ENCODE measurements at places on chromosomes 5 and 9.

DNA sequence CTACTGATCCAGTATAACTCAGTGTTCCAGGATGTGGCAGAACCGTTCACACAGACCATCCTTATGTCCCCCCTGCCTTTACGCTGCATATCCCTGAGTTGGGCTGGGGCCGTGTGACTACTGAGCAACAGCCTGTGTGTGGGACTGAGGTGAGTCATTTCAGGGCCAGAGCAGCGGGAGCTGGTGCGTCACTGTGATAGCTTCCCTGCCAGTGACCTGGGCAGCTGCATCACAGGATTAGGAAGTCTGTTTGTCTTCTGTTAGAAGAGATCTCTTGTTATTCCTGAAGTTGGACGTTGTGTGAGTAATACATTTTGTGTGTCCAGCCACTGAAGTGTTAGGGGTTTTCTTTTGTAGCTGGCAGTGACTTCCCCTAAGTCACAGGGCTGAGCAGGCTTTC lies 35.6 kb downstream of the TPPP start:
- no peak for DNase-seq

DNA sequence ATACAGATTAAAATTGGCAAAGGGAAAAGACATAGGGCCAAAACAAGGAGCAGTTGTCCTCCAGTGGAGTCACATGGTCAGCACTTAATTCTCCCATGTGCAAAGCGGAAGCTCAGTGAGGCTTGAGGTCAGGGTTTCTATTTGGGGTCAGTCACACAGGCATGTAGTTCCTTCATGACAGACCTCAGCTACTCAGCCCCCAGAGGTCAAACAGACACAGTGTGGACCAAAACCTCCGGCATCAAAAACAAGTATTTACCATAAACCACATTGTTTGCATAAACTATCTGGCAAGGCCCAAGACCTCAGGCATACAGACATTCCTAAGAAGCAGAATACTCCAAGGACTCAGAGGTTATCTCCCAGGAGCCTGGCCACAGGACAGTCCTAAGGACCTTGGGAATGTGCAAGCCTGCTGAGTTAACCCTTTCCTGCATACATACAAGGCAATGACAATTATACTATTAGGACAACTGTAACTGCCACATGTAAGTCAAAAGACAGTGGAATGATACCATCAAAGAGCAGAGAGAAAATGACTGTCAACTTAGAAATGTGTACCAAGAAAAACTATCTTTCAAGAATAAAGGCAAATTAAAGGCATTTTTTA lies 28.7 kb upstream of the FNIP1 start:
- DNase-seq: peak; percentile 16

GRCh38 chr9:6671416-6671815 lies 25.9 kb upstream of the GLDC start:
- no peak for DNase-seq

- DNase-seq: no peak
Measured at GRCh38 chr5:119532637-119533036, 80.3 kb downstream of the HSD17B4 start.

GRCh38 chr9:16445141-16445920 lies 425.1 kb downstream of the BNC2 start:
- no peak for DNase-seq

DNA sequence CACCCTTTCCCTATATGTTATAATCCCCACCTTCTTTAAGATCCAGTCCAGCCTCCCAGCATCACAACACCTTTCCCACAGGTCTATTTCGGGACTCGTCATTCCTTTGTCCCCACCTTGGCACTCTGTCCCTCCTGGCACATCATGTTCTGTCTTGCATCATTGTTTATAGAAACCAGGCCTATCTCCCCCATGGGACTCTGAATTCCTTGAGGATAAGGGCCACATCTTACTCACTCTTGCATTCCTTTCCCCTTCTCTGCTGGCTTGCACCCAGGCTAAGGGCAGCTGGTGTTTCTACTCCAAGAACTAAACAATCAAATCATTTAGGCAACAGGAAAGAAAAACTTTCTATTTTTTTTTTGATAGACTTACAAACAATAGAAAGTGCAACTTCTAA lies 205.7 kb downstream of the AGTPBP1 start:
- DNase-seq: no peak

- DNase-seq: no peak
Measured at GRCh38 chr5:163867738-163868137, 362.3 kb downstream of the MAT2B start.

GRCh38 chr9:114310471-114311450 lies 12.1 kb upstream of the ORM1 start:
- DNase-seq: no peak

DNA sequence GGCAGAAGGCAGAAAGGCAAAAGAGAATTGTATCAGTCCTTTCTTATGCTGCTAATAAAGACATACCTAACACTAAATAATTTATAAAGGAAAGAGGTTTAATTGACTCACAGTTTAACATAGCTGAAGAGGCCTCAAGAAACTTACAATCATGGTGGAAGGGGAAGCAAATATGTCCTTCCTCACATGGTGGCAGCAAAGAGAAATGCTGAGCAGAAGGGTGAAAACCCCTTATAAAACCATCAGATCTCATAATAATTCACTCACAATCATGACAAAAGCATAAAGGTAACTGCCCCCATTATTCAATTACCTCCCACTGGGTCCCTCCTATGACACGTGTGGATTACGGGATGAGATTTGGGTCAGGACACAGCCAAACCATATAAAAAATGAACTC lies 312.5 kb upstream of the PTGER4 start:
- no peak for DNase-seq

DNA sequence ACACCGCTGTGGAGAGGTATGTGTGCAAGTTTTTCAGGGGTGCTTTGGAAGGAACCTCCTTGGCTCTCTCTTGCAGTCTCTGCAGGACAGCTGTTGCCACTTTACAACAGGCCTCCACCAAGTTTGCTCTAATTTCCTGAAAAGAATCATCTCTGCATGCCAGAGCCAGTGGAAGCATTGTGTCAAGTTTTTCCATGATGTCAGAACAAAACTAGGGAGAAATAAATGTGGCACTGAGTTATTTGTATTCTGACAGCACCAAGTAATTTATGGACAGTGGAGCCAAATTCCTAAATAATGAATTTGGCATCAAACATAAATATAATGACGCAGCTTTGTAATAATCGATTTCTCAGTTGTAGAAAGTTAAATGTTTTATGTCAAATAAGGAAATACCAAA lies 146.9 kb downstream of the KIAA0825 start:
- no peak for DNase-seq

DNA sequence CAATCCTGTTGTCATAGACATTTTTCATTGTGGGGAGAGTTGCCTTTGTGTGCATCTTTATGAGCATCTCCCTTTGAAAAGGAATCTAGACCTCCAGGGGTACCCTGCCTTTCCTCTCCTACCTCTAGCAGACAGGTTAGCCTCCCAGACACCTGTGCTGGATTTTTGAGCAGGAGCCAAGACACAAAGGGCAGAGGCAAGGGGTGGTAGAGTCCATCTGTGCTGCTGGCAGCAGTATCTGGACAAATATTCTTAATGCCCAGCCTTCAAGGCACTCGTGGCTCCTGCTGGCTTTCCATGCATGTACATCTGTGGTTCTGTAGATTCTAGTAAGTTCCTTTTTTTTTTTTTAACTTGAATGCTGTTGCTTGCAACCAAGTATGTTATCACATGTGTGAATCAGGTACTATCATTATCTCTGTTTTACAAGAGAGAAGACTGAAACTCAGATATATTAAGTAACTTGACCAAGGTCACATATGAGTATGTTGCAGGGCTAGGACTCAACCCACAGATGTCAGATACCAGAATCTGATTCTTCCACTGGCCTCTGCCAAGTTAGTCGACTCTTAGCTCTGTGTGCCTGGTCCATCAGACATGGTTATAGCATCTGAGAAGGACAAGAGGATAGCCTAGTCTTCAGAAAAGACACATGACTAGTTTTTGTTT lies 32.9 kb upstream of the GPR151 start:
- DNase-seq: no peak

DNA sequence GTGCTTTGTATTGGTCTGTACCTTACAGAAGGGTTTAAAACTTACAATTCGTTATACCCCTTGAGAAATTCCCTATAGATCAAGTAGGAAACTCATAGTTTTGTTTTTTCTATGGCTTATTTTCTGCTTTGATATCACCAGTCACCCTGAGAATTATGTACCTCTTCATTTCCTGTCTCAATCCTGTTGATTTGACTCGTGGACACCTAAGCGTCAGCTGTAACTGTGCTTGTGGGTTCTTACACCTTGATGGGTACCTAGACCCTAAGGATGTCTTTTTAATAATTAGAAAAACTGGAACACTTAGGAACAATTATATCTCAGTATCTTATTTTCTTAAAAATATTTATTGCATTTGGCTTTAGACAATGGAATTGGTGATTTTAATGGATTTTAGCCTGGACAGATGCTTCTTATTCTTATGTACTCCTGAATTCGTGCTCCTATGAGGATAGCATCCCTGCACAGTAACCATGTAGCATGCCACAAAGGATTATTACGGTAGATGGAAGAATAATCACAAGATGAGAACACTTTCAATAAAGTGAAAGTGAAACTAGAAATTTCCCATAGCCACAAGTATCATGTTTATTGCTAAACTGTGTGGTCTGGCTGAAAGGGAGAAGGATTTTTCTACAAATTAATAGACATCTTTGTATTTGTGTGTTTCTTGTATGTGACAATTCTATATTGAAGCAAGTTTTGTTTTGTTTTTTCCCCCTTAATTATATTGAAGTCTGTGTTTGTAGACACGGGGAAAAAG lies 1920.3 kb upstream of the WWC1 start:
- no peak for DNase-seq

DNA sequence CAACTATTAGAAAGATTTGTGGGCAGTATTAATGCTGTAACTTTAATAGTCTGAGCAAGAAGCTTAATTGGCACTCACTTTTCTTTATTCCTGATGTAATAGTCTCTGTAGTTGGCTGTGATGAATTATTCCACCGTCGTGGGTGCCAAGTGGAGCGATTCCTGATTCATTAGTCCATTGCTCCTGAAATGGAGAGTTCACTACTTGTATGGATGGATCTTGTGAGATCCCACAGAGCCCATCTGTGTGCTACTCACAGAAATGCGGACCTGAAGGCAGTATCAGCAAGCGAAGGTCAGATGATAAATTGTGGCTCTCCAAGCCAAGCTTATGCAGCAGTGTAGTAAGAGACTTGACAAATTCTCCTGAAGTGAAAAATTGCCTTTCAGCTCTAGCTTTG lies 212.2 kb downstream of the CHSY3 start:
- DNase-seq: no peak

DNA sequence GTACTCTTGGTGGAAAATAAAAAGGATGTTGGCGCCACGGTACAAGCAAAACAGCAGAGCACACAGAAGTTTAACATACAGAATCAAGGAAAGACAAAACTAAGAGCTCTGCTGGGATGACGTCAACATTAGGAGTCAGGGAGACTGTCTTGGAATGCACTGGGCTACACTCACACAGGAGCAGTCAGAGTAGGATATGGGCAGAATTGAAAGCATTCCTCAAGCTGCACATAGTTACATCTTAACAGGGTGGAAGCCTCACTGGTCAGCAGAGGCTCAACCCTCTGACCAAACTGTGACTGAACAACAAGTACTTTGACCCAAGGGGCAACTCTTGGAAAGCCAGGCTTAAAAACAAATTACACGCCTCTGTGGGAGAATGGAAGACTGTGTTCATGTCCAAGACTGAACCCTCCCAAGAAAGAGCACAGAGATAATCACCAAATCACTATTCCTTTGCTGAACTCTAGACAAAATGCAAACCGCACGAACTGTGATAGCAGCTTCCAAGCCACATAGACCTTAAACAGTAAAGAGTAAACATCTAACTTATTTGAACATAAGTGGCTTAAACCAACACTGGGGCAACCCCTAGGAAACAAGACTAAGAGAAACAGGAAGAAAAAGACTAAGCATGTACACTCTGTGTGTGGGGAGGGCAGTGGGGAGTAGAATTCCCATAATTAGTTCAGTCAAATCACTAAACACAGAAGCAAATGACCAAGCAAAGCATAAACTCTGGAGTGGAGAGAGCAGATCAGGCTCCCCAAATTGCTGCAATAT lies 772.7 kb downstream of the PRELID2 start:
- DNase-seq: no peak

DNA sequence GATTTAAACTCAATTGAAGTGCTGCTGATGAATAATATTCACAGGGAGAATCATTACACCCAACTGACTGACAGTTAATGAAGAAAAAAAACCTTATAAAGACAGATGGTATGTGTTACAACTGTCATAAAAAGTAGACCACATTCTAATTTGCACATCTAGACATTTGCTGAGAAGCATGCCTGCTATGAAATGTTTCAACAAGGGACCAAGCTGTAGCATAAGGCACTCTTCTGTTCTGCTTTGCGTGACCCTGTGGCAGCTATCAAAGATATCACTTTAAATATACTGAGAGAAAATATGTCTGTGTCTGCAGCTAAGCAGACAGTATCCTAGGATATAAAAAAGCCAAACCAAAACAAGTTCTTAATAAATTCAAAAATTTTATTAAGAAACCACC lies 153.7 kb downstream of the TMEM232 start:
- DNase-seq: no peak

DNA sequence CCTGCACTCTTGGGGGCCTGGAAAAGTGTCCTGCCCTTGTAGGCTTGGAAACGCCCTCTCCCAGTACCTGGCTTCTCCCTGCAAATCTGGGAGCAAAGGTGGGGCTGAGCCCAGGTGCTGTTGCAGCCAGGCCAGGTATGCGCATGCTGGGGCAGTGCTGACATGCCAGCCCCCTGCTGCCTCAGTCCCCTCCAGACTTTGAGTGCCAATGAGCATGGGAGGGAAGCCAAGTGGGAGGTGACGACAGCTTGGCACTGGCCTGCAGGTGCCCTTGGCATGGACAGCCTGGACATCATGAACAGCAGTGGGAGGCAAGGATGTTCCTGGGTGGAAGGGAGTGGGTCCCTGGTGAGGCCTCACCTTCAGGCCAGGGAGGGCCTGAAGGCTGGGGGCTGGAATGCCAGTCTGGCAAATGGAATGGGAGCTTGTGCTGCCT lies 1494.4 kb upstream of the NUDT12 start:
- DNase-seq: no peak

- DNase-seq: no peak
Measured at GRCh38 chr5:139930406-139930805, 112.7 kb downstream of the NRG2 start.

GRCh38 chr5:87900419-87900818 lies 368.2 kb downstream of the TMEM161B start:
- no peak for DNase-seq

- no peak for DNase-seq
Measured at GRCh38 chr5:81145329-81145935, 87.7 kb upstream of the CKMT2 start.

GRCh38 chr9:119289740-119290433 lies 79.3 kb downstream of the BRINP1 start:
- peak; percentile 46 for DNase-seq
